ENCODE measurements at places on chromosomes 2 and 18.
A peak's percentile ranks its signal among the peaks of the same experiment; 100 is the strongest.

DNA sequence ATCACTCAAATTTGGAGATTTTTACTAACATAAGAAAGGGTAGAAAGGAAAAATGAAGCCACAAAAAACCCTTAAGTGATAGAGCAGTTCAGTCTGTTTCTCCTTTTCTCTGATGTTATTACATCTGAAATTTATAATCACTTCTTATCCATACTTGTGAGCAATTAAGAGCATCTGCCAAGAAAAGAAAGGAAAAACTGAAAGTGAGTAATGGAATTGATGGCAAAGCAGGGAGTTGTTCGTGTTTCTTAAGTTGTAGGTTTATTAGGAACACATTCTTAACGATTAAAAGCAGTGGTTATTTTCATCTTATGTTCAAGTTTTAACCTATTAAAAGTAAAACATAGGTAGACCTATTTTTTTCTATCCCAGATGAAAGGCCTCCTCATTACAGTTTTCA is 277.7 kb downstream of the RND3 start:
- no peak for DNase-seq

GRCh38 chr2:144683107-144683753 is 163.3 kb upstream of the ZEB2 start:
- DNase-seq: no peak

DNA sequence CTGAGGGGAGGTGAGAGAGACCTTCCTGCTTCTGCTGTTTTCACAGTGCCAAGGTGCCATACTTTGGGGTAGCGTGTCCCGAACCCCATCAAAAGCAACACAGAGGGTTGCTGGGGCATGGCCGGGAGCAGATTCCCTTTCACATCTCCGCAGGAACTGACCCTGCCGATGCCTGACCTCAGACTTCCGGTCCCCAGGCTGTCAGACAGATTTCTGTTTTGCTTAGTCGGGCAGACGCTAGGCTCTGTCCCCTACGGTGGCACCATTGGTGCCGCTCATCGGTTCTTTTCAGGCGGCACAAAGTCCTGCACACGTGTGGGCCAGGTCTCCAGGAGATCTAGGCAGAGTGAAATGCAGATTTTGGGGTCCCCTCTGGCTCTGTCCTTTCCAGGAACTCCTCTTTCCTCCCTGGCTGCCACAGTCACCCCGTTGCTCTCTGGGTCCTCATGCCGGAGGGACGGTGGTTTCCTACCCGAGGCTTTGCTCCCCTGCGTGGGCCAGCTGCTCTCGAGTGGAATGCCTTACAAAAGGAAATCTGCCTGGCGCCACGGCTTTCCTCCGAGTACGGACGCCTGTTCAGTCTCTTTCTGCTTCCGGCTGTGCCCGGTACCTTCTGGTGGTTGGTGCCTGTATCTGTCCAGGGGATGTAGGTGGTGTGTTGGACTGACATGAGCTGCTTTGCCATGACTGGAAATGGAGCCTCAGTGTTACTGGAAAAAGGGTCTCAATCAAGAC is 39.3 kb downstream of the RTP5 start:
- no peak for DNase-seq

- no peak for DNase-seq
Measured at GRCh38 chr18:24187049-24187448, 48.2 kb downstream of the CABYR start.

- DNase-seq: no peak
Measured at GRCh38 chr2:162327806-162328205, 9.3 kb upstream of the IFIH1 start.

DNA sequence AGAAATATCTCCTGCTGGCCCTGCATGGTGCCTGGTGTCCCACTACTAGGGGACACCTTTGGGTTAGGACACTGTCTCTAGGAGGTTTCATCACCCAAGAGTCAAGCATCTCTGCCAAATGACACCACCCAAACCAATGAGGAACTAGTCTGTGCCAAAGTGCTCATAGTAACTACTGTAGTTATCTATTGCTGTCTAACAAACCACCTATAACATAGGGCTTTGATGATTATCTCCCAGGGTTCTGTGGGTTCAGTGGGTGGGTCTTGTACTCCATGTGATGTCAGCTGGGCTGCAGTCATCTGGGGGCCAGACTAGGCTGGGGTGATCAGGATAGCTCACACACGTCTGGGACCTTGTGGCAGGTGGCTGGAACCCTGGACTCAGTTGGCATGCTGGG is 59.8 kb downstream of the EPAS1 start:
- no peak for DNase-seq

DNA sequence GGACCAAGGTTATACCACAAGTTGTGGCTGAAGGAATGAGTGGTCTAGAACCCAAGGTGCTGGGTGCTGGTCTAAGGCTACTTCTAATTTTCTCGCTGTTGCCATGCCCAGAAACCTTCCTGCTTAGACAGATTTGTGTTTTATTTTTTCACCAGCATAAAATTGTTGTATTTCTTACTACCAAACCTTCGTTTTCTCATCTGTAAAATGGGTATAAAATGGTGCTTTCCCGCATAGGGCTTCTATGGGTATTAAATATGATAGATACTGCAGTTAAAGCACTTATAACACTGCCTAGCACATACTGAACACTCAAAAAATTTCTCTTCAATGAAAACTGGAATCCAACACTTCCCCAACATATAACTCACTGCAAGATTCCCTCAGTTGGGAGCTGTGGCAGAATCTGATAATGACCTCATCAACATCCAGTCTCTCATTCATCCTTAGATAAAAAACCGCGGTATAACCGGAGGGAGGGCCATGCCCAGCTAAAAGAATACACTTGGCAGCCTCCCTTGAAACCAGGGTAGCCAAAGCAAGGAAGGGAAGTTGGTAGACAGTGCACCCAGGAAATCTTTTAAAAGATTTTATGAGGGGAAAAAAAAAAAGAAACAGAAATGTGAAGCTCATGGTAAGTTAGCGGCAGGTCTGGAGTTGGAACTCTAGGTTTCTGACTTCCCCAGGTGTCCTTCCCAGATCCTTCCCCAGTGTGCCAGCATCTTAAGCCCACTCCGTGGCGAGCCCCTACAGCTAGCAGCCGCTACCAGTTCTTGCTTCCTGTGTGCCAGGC is 1.2 kb downstream of the NEMP2 start:
- DNase-seq: no peak

DNA sequence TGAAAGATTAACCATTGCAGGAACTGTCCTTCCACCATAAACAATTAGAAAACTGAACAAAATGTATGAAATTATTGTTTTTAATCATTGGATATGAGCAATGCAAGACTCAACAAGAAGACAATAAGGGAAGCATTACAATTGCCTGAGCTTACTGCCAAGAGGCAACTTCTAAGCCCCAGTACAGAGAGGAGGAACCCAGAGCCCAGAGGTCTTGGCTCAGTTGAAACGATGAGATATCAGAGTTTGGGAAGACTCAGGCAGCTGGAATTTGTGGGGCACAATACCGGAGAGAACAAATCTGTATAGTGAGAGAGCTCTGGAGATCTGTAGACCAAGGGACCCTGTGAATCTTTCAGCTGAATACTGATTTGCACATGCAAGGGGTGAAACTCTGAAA is 80.6 kb upstream of the ZFP36L2 start:
- no peak for DNase-seq

GRCh38 chr2:65357959-65358294 is 74.5 kb downstream of the SPRED2 start:
- DNase-seq: no peak

GRCh38 chr2:43329637-43330036 is 103.2 kb upstream of the ZFP36L2 start:
- DNase-seq: no peak

DNA sequence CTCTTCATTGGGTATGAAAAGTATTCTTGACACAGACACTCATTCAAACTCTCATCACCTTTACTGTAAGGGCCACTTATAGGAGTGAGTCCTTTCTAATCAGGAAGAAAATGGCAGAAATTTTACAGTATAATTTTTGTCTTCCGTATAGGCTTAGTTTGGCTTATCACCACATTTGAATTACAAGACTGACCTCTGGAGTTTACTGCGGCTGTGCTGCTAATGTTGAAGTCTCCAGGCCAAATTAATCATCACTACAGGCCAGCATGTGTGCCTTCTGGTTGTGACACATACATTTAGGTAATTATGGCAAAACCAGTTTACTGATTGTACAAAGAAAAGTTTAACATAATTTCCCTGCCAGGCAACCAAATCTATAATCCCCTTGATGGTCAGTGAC is 753.6 kb upstream of the GCFC2 start:
- no peak for DNase-seq

DNA sequence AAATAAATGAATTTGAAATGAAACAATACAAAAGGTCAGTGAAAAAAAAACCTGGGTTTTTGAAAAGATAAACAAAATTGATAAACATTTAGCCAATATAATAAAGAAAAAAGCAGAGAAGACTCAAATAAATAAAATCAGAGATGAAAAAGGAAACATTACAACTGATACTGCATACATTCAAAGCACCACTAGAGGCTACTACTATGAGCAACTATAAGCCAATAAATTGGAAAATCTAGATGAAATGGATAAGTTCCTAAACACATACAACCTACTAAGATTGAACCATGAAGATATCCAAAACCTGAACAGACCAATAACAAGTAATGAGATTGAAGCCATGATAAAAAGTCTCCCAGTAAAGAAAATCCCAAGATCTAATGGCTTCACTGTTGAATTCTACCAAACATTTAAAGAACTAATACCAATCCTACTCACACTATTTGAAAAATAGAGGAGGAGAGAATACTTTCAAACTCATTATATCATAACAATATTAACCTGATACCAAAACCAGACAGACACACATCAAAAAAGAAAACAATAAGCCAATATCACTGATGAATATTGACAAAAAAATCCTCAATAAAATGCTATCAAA is 80.8 kb upstream of the CERS6 start:
- DNase-seq: no peak

DNA sequence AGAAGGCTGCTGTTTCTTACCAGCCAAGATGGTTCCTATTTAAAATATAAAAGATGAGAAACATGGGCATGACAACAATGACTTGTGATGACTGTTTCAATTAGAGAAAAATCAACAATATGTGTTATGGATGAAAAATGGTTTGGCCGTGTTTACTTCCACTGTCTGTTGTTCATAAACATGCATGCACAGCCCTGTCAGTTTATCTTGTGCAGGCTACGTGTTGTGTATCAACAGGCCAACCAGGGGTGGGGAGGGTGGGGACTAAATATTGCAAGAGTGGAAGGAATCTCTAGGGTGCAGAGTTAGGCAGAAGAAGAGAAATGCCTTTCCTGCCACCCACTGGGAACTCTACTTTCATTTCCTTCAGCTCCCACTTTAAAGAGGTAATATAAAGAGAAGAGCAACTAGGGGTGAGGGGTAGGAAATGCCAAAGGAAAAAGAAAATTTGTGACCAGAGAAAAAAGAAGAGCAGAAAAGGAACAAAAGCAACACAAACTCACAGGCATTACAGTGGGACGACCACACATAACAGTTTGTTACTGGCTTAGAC is 116.8 kb upstream of the MEIS1 start:
- no peak for DNase-seq

DNA sequence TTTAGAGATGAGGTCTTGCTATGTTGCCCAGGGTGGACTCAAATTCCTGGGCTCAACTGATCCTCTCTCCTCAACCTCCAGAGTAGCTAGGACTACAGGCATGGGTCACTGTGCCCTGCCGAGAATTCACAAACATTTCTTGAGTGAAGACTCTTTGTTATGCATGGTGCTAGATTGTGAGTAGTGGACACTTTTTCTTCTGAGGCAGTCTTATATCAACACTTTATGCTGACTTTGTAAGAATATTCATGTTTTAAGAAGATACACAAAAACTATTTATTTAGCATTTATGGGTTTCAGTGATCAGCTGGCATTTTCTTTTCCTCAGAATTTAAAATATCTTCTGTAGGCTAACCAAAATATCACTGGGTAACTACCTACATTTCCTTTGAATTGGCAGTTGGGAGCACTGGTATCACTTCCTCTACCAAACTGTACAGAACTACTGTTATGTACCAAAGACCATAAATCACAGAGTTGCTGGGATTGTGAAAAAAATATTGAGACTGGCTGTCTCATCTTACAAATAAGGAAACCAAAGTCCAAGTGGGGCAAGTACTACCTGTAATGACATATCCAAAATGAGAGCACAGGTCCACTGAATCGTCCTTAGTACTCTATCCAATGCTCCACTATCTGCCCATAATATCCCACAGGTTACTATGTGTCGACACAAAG is 34.0 kb downstream of the DOCK10 start:
- no peak for DNase-seq

GRCh38 chr18:1865869-1866268 is 705.4 kb downstream of the METTL4 start:
- DNase-seq: no peak

DNA sequence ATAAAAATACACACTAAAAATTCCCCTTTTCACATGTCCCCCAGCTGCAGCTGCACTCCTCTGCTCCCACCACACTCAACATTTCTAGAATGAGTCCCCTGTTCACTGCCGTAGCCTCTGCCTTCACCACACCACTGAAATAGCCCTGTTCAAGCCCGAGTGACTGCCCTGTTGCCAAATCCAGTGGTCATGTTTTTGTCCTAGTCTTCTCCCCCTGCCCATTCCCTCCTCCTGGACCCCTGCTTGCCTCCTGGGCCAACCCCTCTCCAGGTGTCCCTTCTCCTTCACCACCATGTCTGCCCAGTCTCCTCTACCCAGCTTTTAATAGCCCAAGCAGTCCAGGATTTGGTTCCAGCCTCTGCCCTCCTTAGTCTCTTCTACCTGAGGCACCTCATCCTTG is 97.1 kb upstream of the LGALSL start:
- DNase-seq: no peak

GRCh38 chr18:70415823-70416488 is 127.1 kb downstream of the SOCS6 start:
- peak; percentile 19 for DNase-seq

DNA sequence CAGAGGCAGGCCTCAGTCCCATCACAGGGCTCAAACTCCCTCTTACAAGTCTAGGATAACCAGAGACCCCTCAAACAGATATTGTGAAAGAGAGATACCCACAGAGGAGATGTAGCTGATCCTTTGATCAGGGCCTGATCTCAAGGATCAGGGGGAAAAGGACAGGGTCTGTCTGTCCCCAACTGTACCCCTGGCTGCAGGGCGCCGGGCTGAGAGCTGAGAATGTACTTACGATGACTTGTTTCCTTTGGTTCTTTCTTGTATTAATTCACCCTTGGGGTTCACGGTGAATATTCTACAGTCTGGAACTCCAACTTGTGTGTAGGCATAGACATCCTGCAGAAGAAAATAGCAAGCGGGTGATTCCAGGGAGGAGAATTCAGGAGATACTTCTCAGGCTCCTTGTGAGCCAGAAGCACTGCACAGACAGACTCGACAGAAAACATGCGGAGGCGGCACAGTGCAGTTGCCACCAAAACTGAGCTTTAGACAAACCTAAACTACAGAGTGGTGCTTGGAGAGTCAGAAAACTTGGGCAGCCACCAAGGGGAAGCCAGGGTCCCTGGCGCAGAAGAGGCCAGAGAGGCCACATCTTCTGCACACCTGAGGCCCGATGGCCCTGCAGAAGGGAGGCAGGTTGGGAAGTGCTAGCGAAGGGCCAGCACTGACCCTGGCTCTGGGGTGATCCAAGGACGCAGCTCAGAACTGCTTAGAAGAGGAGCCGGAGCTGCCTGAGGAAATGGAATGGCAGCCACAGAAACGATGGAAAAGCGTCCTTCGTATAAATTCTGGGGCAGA is 73.9 kb downstream of the EMILIN2 start:
- no peak for DNase-seq

Data from left colon (tissue), 2 donors.